ENCODE measurements at places on chromosomes 4 and X.

DNA sequence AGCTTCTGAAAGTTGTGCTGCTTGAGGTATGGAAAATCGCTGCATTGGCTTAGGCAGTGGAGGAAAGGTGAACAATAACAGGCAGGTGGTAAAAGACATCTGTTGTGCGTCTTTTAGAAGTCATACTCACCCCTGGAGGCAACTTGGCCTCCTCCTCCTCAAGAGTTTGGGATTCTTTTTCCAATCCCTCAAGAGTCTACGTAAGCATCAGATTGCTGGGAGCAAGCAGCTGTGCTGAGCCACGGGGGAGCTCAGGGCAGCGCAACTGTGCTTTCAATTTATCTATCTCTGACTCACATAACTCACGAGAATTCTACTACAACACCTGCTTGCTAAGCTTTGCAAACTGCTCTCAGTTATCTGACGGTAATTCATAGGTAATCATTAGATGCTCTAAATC, 6.4 kb upstream of the RBMX2 start:
- no peak for DNase-seq

DNA sequence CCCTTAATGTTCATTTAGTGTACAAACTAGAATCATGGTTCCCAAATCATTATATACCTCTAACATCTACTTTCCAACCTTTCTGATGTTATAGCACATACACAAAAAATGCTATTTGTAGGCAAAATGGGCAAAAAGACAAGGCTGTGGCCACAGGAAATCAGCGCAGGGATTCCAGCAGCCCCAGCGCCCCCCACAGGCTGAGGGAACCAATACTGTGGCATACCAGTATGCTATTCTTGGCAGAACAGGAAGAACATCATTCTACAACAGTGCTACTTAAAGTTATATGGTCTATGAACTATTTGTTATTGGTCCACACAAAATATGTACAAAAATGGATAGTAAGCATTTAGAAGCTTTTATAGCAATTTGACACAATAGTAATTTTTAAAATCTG, 25.3 kb downstream of the STEEP1 start:
- DNase-seq: no peak

DNA sequence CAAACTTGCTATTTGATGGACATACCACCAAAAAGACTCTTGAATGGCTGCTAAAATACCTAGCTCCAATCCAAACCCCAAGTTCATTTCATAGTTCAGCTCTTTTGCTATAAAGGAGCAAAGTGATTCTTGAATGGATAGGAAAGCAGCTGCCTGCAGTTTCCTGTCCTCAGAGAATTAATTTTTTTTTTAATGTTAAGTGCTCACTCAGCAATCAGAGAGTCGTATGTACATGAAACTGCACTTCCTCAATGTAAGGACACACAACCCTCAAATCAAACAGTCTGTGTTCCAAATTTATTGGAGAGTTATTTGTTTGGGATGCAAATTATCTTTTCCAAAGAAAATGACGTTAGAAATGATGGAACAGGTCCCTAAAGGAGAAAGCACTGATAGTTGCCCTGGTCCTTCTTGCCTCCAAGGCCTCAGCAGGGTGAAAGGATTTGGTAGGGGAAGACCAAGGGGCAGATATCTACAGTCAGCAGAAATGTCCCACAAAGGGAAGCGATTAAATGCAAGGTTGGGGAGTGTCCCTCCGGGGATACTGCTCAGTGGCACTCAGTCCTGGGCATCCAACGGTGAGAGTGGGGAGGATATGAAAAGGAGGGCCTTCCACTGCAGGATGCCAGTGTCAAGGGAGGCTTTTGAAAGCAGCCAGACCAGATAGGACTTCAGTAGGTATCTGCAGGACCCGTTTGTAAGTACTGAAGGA, 67.2 kb upstream of the RASGEF1B start:
- DNase-seq: no peak

DNA sequence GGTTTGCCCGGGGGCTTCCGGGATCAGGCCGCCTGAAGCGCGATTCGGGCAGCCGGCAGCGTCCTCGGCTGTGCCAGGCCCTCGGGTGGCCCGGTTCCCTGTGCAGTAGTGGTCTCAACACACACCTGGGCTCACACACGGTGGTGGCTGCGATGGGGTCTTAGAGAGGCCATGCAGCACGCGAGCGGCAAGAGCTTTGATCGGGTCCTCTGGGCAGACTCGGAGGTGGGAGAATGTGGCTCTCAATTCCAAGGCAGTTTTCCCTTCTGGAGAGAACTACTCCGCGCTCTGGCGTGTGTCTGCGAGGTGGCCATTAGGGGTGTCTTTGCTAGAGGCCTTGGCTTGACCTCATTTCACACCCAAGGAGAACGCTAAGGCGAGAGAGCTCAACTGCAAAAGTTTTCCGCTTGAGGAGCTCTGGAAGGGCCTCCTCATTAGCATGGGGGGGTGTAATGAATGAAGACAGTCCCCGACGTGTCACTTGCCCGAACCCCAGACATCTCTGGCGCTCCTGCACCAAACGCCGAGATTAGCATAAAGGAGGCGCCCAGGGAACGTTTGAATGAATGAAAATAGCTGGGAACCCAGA, 771 bp upstream of the RBPJ start:
- DNase-seq: no peak

DNA sequence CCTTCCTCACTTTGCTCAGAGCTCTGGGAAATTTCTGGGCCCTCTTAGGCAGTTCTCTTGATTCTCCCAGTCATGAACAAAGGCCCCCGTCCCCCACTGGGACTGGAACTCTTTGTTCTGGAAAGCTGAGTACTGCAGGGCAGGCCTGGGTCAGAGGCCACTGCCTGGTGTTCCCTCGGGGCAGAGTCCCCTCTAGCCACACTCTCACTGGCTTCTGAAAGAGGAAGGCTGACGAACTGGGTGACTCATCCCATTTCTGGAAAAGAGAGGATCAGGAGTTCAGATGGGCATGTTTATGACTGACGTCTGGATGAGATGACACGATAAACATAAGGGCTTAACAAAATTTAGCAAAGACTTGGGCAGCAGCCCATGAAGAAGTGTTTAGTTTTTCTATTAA, 47.7 kb downstream of the DDX3X start:
- DNase-seq: no peak

DNA sequence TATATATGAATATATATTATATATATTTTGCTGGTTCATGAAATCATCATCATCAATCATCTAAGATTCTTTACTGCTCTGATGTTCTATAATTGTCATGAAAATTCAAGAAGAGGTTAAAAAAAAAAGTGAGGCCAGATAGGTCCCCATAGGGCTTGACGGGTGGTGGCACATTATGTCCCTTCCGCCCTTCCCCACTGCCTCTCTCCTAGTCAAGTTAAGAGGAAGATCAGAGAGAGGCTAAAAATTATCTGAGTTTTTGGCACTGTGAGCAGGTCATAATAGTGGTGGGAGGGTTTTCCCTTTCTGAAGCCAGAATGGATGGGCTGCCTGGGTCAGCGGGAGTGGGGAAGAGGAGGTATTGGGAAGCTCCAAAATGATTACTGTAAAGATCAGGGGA, 5.4 kb downstream of the SYNPO2 start:
- DNase-seq: no peak

DNA sequence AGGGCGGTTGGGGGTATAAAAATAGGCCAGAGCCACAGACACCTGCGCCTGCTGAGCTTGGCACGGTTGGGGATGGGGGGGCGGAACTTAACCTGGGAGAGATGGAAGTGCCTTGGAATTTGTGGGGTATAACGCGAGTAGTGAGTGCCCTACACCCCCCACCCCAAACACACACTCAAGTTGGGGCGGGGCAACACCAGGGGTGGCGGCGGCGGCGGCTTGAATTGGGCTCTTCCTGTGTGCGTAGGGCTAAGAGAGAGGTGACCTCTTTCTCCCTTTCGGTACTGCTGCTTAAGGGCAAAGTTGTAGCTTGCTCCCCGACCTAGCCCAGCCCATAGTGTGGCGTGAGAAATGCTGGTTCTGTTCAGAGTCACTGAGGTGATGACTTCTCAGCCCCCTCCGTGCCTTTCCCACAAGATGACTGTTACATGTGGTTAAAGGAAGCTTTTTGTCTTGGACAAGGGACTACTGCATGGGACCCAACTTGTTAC, 839 bp downstream of the STK26 start:
- DNase-seq: peak; percentile 80

DNA sequence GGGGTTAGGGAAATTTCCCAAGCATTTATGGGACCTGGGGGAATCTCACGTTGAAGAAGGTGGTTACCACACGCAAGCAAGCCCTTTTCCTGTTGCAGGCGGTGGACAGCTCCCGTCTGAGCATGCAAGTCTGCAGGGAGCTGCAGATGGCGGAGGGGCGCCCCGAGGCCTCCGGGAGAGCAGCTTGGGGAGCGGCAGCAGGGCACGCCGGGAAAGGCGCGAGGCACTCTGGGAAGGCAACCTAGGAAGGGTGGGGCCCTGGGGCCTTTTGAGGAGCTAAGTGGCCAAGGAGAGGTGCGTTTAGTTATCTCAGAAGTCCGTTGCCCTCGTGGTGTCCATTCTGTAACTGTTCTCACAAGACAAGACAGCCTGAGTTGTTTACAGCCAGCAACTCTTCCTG, 57.0 kb upstream of the SLC25A4 start:
- no peak for DNase-seq

- no peak for DNase-seq
Measured at GRCh38 chrX:10620121-10620699, at the start of gene MID1. TSS of gene MID1 (minus strand) at chrX:10620585. CDS start at chrX:10567547, 53,038 bp downstream.

DNA sequence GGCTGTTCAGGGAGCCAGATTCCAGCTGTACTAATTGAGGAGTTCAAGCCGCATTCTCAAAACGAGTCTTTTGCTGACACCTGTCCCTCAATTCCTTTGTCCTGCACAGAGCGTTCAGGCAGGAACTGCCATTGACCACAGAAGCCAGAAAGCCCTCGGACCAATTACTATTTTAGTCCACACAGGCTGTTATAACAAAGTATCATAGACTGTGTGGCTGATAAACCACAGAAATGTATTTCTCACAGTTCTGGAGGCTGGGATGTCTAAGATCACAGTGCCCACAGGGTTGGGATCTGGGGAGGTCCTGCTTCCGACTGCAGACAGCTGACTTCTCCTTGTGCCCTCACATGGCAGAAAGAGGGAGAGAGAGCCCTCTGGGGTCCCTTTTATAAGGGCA, 119.8 kb upstream of the ATP6AP2 start:
- no peak for DNase-seq

- DNase-seq: peak; percentile 64
Measured at GRCh38 chrX:154021131-154021611, 1.5 kb upstream of the IRAK1 start.

DNA sequence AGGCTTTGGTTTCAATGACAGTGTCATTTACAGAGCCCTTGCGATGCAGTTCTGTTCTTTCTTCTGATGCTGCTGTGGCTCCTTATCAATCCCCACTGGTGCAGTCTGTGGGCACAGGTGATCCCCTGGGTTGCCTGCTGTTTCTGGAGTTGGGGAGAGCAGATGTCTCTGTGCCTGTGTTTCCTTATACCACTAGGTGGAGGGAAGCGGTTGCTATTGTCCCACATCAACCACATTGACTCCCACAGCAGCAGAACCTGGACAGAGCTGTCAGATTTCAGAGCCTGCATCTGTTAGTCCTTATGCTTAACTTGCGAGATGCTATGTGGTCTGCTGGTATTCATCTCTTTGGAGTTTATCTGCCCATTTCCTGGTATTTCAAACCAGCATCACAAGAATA, 57.7 kb downstream of the NEIL3 start:
- no peak for DNase-seq

DNA sequence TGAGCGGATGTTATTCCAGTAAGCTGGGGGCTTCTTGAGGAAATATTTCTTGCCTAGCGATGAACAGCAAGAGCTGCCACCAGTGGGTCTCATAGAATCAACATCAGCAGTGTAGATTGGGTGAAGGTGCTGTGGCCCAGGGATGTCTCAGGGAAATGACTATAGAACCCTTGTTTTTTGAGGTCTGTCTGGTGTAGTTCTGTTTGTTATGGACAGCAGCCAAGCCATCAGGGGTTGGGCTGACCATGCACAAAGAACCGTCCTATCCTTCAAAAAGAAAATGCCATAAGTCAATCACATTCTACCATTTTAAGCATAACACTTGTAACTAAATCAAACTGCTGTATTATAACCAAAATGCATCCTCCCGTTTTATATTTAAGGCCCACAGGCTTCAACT, 17.3 kb upstream of the C1GALT1C1 start:
- DNase-seq: no peak

DNA sequence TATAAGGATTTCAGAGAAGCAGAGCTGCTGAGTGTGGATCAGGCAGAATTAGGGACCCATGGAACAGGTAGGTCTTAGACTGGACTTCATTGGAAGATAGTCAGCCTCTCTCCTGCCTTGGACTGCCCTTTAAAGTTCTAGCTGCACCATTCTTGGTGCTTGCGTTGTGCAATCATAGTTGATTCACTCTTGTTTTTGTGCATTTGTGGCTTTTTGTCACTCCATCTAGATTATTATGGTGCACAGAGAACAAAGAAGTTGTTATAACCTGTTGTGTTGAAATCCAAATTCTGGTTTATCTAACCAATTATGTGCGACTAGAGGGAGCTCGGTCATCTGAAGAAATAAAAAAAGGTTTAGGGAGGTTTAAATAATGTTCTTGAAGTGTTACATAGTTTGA, 59.3 kb downstream of the JADE1 start:
- no peak for DNase-seq
